ENCODE measurements at places on chromosomes 5 and 9. TPM values are rescaled to one million over a fixed set of nuclear protein-coding genes. Genes with fewer than 3 reads are reported as not detected.

DNA sequence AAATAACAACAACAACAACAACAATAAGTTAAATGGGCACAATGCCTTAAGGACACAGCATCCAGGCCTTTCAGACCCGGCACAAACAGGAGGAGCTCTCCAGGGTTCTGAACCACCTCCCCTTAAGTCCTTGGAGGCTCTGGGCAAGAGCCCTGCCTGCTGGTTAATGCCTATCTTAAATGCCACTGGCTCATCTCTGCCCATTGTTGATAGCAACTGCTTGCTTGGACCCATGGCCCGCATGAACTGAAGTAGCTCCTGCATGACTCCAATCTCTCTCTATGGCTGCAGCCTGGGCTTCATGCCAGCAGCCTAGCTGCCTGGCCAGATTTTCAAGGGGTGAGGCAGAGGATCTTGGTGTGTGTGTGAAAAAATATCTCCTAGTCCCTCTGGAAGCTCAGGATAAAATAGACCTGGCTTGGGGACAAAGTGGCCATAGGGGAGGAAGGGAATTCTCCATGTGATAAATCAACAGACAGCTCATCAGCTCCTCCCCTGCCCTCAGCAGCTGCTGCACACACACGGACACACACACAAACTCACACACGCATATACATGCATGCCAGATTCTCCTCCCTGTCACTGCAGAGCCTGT lies 27.4 kb downstream of the FAM219A start:
- peak; percentile 48 for DNase-seq

- DNase-seq = no peak
Observed at GRCh38 chr9:72839085-72839484, 113.8 kb downstream of the ALDH1A1 start.

IL5 gene
- total RNA-seq = 0.25 TPM

GRCh38 chr9:99057665-99058625 lies 47.0 kb upstream of the TGFBR1 start:
- peak; percentile 91 for DNase-seq

GRCh38 chr5:151475388-151475787 lies 28.0 kb downstream of the SLC36A1 start:
- no peak for DNase-seq

DNA sequence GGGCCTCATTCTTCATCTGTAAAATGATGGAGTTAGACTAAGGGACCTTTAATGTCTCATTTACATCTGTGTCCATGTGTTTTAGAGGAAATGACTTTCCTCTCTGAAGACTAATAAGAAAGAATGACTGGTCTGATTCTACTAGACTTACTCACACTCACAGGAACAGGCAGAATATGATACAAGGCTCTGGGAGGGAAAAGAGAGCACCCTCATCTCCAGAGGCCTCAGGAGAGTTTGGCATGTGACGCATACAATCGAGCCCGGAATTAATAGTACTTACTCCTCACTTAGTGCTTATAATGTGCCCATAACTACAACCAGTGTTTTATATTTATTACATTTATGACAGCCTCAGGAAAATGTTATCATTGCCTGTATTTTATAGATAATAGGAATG lies 608.7 kb downstream of the KCTD16 start:
- DNase-seq = no peak

SLC9A3 gene
- 2.2 TPM for total RNA-seq

- no peak for DNase-seq
Observed at GRCh38 chr5:124754206-124754927, 7.9 kb upstream of the ZNF608 start.

TMEM252 gene
- total RNA-seq = not detected

DNA sequence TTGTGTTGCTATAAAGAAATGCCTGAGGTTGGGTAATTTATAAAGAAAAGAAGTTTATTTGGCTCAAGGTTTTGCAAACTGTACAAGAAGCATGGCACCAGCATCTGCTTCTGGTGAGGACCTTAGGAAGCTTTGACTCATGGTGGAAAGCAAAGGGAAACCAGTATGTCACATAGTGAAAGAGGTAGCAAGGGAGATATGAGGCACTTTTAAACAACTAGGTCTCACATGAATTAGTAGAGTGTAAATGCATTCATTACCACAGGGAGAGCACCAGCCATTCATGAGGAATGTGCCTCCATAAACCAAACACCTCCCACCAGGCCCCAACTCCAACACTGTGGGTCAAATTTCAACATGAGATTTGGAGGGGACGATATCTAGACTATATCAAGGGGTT lies 40.8 kb downstream of the OR2Y1 start:
- DNase-seq = no peak

DNA sequence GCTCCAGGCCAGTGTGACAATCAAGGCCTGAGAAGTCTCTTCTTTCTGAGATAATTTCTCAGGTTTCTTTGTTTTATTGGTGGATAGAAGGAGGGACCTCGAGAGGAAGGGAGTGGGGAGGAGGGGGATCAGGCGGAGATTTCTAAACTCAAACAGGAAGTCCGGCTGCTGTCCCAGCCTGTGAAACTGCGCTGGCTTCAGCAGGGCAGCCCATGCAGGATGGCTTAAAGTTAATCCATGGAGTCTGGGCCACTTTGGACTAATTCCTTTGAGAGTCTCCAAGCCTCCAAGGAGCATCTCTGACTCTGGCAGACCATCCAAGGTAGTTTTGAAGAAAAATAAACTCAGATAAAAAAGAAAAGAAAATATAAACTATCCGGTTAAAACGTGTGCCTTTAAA lies 378.5 kb downstream of the MLLT3 start:
- DNase-seq = no peak

LRRC19 gene
- total RNA-seq = not detected

DNAJC21 gene
- total RNA-seq = 57.6 TPM

- no peak for DNase-seq
Observed at GRCh38 chr5:155700333-155700732, 626.6 kb upstream of the SGCD start.

DNA sequence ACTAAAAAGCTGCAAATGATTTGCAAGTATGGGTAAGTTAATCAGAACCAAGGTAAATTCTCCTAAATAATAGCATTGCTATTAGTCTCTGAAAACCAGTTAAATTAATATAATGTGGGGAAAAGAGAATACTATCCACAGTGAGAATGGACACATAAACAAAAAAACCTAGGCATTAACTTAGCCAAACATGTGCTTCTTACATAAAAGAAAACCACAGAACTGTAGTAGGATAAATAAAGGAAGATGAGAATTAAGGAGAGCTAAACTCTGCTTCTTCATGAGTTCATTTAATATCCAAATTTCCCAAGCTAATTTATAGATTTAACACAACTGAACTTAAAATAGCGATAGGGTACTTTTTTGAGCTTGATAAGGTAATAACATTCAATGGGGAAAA lies 31.8 kb downstream of the ABCA1 start:
- DNase-seq = no peak

DNA sequence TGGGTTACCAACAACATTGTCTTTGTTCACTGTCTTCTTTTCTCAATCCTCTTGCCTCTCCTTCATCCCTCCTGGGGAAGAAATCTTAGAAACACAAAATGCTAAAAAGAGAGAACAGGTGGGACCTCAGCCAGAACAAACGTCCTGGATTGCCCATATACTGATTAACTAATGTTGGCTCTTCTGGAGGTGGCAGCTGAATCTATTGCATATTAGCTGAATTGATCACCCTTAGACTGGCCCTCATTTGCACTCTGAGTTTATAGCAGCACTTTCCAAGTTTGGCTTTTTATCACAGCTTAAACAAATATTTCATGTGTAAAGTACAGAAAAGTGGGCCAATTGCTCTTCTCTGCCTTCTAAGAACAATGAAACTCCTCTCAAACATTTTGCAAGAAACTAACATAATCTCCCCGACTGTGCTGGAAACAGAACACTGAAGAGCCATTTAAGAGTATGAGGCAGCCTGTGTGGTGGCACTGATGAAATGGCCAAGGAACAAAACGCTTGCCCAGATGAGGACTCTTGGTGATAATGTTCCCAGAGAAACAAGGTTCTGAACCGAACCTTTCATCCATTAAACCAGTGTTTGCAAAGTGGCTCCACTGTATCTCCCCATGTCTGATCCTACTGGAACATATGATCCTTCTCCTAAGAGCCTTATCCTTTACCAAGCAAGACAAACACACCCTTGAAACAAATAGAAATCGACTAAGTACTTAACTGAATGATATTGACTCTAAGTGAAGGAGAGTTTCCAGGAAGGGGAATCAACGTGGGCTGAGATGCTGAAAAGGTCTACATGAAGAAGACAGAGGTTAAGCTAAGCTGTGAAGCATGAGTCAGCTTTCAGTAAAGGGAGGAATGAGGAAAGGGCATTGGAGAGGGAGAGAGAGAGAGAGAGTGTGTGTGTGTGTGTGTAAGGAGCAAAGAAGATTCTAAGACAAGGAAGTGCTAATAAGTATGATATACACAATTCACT lies 83.2 kb upstream of the LIFR start:
- no peak for DNase-seq

REEP2 gene
- total RNA-seq = 0.77 TPM

DNA sequence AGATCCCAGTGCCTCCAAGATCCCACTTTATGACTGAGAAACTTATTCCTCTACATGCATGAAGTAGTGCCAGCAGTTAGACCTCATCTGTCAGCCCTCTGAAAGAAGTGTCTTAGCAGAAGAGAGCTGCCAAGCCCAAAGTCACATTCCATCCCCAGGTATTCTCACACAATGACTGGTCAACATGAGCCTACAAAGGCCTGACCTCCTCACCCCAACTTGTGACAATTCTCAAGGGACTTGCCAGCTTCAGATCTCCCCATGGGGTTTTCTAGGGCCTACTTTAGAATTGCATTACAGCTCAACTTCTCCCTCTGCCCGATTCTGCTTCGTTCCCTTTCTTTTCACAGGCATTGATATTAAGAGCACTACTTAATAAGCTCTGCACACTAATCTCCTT lies 393.8 kb upstream of the SLC30A5 start:
- DNase-seq = no peak

DNA sequence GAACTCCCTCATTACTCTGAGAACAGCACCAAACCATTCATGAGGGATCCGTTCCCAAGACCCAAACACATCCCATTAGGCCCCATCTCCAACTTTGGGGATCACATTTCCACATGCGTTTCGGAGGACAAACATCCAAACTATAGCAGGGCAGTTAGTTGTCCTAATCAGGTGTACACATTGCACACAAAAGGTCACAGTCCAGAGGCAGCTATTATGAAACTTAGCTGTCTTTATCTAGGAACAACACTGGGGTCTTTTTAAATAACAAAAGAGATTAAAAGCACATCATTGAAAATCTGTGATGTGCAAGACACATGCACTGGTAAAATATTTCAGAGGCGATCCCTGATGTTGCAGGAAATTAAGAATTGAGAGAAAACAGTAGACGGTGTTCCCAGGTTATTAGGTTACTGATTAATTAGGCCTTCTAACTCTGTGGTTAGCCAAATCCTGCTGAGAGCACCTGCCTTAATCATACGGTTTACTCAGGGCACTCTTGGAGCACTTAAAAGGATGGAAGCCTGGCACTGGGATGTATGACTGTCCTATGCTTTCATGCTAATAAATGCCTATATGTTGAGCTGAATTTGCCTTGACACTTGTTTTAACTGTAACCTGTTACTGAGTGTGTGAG lies 1574.5 kb upstream of the WWC1 start:
- no peak for DNase-seq

CAMSAP1 gene
- total RNA-seq = 20.4 TPM

WWC1 gene
- total RNA-seq = 0.04 TPM

- DNase-seq = no peak
Observed at GRCh38 chr5:161600156-161600555, 53.6 kb upstream of the GABRB2 start.

- no peak for DNase-seq
Observed at GRCh38 chr9:127910613-127911205, 6.1 kb downstream of the ST6GALNAC4 start.

- DNase-seq = no peak
Observed at GRCh38 chr9:116070256-116070914, 83.2 kb upstream of the PAPPA start.

- no peak for DNase-seq
Observed at GRCh38 chr9:618478-618877, 223.0 kb upstream of the DMRT1 start.

DNA sequence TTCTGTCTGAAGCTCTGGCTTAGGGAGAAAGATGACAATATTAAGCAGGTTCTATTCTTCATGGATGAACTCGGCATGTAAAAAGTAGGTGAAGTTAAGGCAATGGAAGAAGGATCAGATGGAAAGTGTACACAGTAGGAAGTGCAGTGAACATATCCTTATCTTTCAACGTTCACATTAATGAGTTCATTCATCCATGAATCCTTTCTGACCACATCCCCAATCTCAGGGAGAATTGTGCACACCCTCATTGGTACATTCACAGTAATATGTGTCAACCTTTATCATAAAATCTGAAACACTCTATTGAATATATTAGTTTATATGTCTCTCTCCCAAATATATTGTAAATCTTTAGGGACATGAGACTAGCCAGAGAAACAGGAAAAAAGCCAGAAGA lies 5.5 kb downstream of the GIN1 start:
- no peak for DNase-seq

DNA sequence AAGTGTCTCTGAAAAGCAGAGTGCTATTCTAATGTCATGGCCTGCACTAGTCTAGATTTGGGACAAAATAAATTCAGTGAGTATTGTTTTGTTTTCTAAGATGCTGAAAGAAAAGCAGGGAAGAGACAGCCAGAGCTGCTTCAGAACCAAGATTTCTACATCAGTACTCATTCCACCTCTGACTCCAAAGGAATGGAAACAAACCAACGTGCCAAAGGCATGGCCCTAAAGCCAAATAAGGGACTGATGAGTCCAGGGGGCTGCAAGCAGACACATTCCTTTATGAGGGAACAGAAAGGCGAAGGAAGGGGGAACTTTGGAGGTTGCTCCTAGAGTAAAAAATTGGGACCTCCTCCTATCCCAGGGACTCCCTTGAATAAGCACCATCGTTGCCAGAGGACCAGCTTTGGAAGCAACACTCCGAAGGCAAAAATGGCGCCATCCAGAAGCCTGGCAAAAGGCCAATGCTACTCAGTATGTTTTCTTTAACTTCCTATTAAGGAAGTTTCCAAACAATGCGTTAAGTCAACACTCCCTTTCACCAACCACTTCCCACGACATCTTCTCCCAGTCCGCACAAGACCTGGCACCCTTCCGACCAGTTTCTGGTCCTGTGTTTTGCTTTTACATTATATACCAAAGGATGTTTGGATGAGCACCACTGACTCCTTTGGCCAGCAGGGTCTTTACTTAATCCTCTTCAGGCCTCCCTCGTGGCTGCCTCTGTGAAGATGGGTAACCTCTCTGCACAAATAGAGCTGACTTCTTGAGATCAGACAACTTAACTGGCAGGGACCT lies 31.6 kb downstream of the ADAM19 start:
- peak; percentile 22 for DNase-seq

ZFP37 gene
- total RNA-seq = 0.45 TPM

MYOZ3 gene
- not detected for total RNA-seq

DNA sequence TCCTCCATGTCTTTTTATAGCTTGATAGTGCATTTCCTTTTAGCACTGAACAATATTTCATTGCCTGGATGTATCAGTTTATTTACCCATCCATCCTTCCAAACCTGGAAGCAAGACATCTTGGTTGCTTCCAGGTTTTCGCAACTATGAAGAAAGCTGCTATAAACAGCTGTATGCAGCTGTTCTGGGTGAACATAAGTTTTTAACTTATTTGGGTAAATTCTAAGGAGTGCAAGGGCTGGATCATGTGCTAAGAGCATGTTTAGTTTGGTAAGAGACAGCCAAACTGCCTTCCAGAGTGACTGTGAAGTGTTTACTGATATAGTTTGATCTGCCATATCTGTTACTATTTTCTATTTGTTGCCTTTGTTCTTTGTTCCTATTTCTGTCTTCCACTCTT lies 58.5 kb downstream of the CSF2 start:
- DNase-seq = no peak

GRCh38 chr5:159820692-159821091 lies 95.6 kb upstream of the ADRA1B start:
- no peak for DNase-seq

- DNase-seq = no peak
Observed at GRCh38 chr9:26750162-26750561, 142.4 kb downstream of the CAAP1 start.

TERT gene
- total RNA-seq = 3.4 TPM

CNTFR gene
- total RNA-seq = not detected

Measured in activated CD4-positive, alpha-beta T cell treated with anti-CD3 and anti-CD28 coated beads, Interleukin-2, amount 10 ng/mL, durations not matched to agents 7 days and 5 days (primary cell).